Stimulated activated CD8-positive, alpha-beta memory T cell treated with anti-CD3 and anti-CD28 coated beads, Interleukin-15, amount 100 ng/mL, for 1 hour (primary cell): ENCODE measurements at places on chromosomes 1 and 21.

DNA sequence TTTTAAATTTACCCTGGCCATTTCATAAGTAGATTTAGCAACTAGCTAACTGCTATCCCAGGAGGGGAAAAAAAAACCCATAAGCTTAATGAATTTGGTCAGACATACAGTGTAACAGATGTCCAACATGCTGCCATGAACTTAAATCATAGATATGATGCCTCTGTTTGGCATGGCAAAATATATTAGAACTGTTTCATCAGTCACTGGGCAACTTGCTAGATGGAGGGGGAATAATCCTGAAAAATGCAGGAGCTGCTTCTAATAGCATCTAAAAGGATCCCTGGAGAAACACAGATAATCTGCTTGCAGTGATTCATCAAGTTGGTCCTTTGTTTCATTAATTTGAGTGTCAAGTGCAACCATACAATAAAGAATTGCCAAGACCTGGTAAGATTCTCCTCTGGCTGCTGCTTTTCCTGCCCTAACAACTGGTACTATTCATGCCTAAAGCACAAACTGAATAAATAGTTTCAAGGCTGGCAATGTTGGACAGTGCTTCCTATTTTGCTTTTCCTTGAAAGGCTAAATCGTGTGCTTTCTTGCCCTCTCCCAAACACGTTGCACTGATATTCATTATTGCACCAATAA is 1.5 kb upstream of the ST6GALNAC5 start:
- DNase-seq: no peak

DNA sequence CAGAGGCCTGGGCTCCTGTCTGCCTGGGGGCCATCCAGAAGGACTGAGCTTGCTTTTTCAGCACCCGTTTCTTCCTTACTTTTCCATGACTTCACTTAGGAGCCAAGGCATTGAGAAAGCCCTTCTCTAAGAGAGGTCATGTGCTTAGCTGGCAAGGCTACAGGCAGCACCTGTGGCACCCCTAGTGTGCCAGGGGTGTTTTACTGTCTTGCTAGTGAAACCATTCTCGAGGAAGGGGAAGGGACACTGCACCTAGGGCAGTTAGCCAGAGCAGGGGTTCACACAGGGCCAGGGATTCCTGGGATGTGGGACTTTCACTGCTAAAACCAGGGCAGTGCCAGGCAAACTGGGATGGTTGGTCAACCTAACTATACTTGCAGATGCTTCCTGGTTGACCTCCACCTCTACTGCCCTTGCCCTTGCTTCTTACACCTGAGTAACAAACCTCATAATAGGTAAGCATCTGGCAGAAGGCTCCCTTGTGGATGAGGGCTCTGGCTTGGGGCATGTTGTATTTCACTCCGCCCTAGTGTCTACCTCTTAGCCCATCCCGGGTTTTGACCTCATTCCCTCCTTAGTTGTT is 69.2 kb downstream of the NOS1AP start:
- DNase-seq: no peak

DNA sequence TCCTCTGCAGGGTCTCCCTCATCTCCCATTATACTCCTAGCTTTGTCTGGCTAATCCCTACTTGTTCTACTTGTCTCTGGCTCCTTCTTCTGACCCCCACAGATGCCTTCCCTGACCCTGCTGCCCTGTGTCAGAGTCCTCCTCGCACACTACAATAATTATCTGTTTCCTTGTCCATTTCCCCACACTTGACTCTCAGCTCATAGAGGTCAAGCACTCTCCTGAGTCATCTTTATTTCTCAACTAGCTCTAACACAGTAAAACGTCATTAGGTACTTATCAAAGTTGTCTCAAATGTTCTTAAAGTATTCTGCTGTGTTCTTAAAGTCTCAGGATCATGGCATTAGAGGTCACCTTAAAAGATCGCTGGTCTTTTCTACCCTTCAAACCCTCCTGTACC is 47.1 kb downstream of the C8A start:
- no peak for DNase-seq

DNA sequence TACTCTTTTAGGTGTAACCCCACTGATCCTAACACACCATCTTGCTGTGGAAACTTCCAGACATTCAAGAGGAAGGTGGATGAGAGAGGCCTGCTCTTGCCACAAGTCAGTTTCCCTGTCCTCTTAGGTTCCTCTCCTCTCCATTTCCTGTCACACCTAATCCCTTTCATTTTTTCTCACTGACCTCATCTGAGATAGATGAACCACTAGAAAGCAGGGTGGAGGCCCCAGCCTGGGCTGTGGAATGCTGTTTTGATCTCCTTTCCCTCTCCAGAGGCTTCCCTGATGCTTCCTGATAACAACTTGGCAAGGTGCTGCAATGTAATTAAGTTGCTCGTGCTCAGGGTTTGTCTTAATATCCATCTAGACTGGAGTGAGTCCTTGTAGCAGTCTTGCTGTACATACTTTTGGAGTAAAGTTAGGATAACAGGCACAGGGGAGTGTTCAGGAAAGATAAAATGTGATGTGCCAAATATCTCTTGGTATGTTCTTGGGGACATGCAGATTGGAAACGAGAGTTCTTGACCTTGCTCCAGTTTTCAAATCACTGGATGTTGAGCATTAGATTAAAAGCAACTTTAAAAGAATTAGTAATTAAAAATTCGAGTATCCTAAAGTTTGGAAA is 11.2 kb downstream of the LRRC42 start:
- no peak for DNase-seq

GRCh38 chr1:87820668-87821334 is 492.1 kb downstream of the LMO4 start:
- DNase-seq: no peak

DNA sequence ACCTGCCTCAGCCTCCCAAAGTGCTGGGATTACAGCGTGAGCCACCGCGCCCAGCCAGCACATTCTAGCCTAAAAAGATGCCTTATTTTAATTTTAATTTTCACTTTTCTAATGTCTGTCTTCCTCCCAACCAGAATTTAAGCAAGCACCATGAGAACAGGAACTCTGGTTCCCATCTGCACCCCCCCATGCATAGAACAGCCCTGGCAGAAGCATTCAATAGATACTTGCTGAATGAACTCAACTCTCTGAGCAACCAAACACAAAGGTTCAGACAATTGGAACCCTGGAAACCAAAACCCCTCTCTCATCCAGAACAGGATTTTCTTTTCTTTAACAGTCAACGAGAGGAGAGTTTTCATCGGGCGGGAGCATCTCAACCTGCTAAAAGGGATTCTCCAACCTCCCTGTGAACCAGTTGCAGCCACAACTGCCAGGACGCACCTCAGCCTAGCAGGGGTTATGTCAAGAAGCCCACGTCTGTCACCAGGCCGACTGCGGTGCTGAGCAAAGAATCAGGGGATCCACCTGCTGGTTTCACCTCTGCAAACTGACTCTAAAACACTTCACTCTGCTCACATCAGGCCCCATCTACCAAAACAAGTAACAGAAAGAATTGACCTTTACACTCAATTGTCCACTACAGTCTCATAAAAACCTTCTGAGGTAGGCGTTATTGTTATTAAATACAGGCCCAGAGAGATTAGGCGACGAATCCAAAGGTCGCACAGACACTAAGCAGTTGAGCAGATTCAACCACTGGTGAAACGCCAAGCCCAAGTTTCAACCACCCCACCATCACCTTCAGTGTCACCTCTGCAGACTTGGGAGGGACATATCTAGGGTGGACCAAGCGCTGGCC is 1.7 kb downstream of the KIAA2013 start:
- DNase-seq: no peak

- DNase-seq: no peak
Observed at GRCh38 chr1:96236156-96236739, 485.3 kb upstream of the PTBP2 start.

DNA sequence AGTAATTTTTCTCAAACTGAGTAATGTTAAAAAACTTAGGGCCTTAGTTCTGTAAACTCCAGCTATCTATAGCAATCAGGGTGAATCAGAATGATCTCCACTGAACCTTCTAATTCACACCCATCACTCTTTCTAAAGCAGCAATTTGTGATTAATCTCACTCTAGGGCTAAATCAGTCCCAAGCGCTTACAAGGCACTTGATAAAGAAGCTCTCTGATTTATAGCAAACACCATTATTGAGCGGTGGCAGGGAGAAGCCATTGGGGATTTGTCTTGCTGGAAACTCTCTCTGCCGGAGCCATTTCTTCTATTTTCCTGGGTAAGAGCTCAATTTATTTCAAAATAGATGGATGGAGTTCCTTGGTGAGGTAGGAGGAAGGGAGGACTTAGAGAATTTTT is 77.0 kb downstream of the OMA1 start:
- DNase-seq: no peak

DNA sequence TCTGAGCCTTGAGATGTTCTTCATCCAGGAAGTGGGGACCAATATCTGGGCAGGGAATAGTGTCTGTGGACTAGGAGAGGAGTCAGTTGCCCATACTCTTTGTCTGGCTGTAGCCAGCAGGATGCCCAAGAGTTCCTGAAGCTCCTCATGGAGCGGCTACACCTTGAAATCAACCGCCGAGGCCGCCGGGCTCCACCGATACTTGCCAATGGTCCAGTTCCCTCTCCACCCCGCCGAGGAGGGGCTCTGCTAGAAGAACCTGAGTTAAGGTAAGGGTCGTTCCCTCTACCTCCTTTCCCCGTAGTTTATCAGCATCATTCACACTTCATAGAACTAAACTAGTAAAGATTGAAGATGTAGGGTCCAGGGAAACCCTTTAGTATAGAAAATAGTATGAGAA is 3.4 kb upstream of the PPOX start:
- DNase-seq: no peak

DNA sequence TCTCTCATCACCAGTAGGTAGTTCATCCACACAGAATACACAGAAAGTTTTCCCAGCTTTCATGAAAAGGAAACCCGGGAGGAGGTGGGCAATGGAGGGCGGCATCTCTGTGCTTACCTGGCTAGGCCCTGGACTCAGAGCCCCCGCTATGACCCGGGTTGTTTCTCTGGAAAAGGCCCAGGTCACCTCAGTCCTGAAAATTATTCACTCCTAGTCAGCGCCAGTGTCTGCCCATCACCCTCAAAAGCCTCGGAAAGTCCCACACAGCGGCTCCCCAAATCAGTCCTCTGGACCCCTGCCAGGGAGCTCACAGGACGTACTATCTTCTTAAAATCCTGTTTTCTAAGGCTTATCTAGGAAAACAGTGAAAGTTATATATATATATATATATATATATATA is 51.2 kb downstream of the TCP10L start:
- DNase-seq: no peak

GRCh38 chr21:16841975-16842695 is 670.7 kb upstream of the CXADR start:
- no peak for DNase-seq

DNA sequence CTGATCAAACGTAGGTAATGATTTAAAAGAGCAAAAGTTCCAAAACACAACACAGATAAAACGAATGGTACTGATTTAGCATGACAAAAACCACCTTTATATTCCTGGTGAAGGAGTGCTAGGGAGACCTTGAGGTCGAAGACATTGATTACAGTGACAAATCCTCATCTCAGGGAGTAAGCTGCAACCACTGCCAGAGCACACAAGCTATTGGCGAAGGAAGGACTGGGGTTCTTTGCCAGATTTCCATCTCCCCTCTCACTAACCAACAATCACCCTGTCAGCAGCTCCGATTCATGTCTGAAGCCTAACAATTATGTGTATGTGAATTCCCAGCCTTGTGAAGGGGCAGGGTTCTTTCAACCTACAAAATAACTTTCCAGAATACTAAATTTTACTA is 40.2 kb upstream of the DMRTB1 start:
- DNase-seq: no peak

DNA sequence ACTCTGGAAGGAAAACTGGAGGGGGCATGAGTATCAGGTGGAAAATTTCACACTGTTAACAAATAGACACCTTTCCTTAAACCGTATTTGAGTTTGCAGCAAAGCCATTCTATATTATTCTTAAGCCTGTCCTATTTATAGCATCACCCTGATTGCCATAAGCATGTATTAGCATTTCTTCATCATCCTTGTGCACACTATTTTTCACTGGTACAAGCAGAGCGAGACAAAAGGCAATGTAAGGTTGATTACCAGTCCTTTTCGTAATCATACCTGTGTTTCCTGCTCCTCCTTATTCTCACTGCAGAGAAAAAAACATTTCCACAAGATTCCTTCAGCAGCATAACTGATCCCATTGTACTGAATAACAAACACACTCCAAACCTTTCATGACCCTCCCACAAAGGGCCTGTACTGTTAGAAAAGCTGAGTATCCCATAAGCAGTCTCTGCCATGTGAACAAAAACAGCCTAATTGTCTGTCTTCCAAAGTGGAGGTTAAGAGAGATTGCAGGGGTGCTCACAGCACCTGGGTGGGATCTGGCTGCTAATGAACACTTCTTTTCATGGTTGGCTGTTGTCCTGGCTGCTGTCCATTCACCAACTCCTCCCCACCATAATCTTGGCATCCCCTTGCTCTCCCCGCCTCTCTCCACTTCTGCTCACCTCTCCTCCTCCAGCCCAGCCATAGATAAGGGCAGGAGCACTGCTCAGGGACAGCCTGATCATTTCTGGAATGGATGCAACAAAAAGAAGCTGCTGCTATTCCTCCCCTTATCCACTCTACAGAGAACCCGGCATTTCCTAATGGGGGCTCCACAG is 30.4 kb downstream of the VTCN1 start:
- no peak for DNase-seq

DNA sequence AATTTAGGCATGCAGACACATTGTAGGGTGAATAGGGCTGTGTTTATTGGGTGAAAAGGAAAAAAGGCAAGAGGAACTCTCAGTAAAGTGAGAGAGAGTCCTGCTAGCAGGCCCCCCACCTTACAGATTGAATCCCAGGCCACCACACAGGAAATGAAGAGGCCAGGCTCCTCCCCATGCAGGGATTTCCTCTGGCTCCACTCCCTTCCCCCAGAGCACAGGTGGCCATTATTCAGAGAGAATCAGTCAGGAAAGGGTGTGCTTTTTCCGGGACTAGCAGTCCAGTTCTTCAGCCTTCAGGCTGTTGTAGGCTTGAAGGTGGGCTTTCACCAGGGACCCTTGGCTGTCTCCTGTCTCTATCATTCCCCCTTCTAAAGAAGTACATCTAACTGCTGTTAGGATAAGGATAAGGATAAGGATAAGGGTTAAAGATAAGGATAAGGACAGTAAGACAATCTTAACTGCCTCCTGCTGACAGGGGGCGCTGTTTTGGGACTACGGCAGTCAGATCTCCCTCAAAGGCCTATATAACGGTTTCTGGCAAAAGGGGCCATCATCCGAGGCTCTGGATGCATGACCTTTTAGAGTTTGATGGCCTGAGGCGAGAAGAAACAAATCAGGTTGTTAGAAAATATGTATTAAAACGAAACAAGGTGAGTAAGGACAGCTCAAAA is 26.3 kb downstream of the ZNF648 start:
- DNase-seq: no peak

- DNase-seq: no peak
Observed at GRCh38 chr21:16842696-16843035, 670.2 kb upstream of the CXADR start.

- no peak for DNase-seq
Observed at GRCh38 chr21:38930066-38930465, 124.3 kb downstream of the ETS2 start.

- DNase-seq: no peak
Observed at GRCh38 chr1:192697771-192698170, 61.8 kb downstream of the RGS13 start.
